ELR (cell line): ENCODE measurements at places on chromosomes 1 and 21.

DNA sequence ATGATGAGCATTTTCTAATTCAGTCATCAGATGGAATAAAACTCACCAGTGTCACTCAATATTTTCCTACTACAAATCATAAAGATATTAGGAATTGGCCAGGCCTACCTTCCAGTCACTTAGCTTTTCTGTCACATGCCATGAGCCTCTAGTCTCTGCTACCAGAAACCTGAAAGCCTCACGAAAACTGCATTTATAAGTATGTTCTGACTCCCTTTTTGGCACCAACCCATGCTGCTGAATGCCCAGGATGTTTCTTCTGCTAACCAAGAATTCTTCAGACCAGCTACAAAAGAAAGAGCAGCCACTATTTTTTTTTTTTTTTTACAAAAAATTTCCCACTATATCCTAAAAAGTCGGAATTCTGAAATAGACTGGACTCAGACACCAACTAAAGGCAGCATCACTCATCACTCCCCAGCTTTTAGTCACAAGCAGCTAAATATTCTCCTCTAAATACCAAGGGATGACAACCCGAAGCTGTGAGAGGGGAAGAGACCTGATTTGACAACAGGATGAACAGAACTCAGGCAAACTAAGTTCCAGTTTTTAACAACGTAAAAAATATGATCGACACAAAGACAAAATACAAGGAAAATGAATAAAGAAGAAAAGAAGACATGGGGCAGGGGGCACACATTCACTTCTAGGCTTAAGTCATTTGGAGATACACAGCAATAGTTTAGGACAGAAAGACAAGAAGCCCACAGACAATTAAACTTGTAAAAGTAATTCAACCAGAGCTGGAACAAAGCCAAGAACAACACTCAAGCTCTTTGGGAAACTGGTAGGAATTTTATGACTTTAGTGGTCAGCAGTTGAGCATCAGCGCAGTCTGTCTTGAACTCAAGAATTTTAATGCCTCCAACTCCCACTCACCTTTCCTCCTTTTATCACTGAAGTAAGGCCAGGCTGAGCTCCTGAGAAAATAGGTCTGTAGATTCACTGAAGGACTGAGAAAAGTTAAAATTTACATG lies 1.7 kb downstream of the DCAF8 start:
- DNase-seq, result peak; percentile 84

- no peak for DNase-seq
These were observed 339.4 kb upstream of the USP24 start for GRCh38 chr1:55554611-55555010.

GRCh38 chr1:54763816-54764132 lies 549 bp downstream of the PARS2 start:
- DNase-seq, result no peak

GRCh38 chr1:201020040-201020591 lies 3.4 kb downstream of the KIF21B start:
- DNase-seq, result no peak

- DNase-seq, result no peak
These were observed 492.0 kb upstream of the RUNX1 start for GRCh38 chr21:35540950-35541638.

DNA sequence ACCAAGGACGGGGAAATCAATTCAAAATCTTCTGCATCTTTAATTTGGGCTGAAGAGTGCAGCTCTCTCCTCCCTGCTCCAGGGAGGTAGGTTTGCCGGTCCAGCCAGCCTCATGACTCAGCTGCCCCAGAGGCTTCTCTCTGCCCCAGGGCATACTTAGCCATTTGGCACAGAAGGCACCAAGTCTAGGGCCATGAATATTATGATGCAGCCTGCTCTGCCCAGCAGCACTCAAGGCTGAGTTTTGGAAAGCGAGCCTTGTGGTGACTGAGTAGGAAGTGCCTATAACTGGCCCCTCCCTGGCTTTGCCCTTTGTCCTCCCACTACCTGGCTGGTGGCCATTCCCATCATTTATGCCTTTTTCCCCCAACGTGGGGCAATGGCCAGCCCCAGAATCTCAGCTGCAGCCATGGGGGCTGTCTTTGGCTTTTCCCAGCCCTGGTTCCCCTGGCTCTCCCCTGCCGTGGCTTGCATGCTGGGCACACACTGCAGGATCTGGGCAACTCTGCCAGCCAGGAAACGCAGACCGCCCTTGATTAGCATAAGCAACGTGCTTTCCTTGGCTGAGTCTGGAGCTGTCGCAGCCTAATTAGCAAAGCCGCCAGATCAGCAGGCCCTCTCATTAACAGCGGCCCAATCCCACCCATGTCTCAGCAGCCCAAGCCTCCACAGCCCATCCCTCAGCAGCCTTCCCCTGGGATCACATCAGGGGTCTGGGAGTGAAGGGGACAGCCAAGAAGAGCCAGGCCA lies 258.6 kb upstream of the TMEM51 start:
- peak; percentile 16 for DNase-seq

GRCh38 chr1:156862997-156863599 lies 2.4 kb downstream of the NTRK1 start:
- DNase-seq, result no peak

DNA sequence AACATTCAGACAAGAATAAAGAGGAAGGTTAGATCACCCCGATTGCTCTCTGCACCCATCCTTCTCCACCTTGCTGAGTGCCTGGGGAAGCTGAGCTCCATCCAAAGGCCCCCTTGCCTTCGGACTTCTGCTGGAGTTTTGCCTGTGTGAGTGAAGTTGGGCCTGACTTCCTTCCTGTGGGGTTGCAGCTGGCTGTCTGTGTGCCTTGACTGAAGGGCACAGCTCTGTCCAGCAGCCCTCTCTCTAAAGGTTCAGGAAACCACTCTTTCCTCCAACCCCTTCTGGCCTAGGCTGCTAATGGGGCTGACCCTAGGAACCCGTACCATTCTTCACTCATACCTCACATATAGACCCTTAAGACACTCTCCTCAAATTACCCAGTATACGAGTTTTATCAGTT lies 173.4 kb upstream of the HMCN1 start:
- no peak for DNase-seq

GRCh38 chr1:88204111-88204510 lies 480.0 kb upstream of the PKN2 start:
- DNase-seq, result no peak

GRCh38 chr1:152728986-152729385 lies 21.0 kb downstream of the LCE4A start:
- DNase-seq, result no peak

DNA sequence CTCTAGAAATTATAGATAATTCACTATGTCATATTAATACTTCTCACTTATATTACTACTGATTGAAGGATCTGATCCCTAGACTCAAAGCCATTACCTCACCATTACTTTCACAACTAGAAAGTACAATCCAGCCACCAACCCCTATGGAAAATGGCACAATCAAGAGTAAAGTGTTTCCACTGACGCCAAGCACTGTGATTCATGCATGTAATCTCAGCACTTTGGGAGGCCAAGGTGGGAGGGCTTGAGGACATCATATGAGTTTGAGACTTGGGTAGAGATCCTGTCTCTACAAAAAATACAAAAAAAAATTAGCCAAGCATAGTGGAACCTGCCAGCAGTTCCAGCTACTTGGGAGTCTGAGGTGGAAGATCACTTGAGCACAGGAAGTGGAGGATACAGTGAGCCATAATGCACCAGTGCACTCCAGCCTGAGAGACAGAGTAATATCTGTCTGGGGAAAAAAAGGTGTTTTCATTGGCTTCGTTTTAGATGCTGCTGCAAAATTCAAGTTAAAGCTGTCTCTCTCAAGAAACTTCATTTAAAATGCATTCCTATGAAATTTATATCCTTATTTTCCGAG lies 126.5 kb downstream of the AKT3 start:
- no peak for DNase-seq

DNA sequence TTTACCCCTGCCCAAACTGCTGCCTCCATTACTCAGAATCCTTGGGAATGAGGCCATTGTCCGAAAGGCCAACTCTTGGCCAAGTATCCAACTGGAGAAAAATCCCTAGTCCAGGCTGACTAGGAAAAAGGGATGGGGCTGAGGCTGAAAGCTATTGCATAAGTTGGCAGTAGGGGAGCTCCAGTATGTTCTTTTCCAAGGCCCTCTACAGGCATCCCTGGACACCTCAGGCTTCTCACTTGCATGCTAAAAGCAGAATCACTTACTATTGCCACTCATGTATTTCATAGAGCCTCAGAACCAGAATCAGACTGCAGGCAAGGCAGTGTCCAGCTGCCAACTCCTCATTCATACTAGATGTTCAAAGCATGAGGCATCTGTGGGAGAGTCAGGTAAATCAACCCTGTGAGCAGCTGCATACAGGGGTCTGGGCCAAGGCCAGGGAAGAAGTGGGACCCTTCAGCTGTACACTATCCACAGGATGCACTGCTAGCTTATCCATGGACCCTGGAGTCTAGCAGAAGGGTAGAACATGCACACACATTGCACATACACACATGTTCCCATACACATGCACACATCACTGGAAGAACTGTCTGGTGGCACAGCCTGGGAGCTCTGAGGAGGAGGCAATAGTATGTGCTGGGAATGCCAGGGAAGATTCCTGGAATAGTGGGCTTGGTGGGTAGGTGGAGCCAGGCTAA lies 195.3 kb downstream of the C1orf94 start:
- DNase-seq, result no peak

DNA sequence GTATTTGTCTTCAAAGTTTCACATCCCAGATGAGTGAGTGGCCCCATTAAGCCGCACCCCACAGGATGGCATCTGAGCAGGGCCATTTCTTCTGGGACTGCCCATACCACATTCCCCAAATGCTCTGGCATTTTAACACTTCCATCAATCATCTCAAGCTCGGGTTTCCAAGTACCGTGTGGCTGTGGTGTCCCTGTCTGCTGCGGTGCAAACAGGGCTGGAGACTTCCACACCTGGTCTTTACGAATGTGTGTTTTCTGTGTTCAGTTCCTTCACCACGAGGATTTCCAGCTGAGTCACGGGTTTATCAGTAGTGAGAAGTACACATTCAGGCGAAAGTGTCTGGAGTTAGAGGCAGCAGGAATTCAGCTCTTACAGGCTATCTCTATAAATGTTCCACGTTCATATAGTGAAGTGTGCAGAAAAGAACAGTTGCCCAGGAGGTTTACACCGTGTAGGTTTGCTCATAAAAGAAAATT lies 195.2 kb downstream of the RHOU start:
- no peak for DNase-seq

- DNase-seq, result no peak
These were observed 86.2 kb downstream of the GRIK3 start for GRCh38 chr1:36948147-36948546.

DNA sequence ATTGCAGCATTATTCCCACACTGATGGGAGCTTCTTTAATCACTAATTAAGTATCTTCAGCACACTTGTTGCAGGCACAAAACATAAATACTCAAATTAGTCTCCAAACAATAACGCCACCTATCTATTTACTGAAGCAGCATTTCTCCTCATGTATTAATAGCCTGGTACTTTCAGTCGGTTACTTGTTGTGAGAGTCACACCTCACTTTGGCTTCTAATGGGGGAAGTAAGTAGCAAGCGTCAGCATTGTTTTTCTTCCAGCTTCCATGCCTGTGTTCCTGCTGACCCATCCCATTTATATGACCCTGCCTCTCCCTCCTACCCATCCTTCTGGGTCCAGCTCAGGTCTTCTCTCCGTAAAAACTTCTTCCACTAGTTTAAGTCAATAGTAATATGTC lies 31.9 kb upstream of the DENND1B start:
- DNase-seq, result no peak

GRCh38 chr1:7620196-7620595 lies 150.9 kb upstream of the VAMP3 start:
- no peak for DNase-seq

- no peak for DNase-seq
These were observed 56.9 kb upstream of the RGS1 start for GRCh38 chr1:192518700-192519099.

GRCh38 chr1:245679821-245680780 lies 525.3 kb downstream of the KIF26B start:
- no peak for DNase-seq

DNA sequence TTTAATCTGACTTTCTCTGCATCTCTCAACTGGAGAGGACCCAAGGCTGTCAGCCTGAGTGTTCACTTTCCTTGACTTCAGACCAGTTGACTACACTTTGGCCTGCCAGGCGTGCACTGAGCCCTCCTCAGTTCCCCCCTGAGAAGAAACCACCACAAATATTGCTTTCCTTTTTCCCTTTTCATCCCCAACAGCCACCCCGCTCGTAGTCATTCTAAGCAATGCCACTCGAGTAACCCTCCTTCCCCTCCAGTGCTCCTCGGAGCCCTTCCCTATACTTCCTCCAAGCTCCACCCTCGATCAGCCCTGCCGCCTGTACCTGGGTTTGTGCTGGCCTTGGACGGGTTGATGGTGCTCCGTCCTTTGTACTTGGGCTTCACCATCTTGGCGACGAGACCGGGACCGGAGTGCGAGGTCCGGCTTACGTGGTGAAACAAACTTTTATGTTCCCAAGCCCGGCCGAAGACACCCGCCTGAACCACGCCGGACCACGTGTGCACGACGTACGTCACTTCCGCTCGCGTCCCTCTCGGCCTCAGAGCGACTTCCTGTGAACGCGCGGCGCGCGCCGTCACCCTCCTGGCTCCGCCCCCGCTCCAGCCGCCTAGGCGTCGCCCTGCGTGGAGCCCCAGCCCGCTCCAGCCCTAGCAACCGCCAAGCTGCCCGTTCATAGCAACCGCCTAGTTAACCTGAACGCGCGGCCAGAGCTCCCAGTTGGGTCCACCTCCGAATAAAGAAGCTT lies at the start of gene GNL2:
TSS of gene GNL2 (minus strand) at position 498 of the 742 bp plus-strand sequence. CDS start at position 383, 115 bp downstream.
- peak; percentile 97 for DNase-seq

- DNase-seq, result no peak
These were observed 3.9 kb downstream of the S100B start for GRCh38 chr21:46600978-46601377.

- DNase-seq, result no peak
These were observed 67.5 kb downstream of the IGSF21 start for GRCh38 chr1:18175051-18175450.

DNA sequence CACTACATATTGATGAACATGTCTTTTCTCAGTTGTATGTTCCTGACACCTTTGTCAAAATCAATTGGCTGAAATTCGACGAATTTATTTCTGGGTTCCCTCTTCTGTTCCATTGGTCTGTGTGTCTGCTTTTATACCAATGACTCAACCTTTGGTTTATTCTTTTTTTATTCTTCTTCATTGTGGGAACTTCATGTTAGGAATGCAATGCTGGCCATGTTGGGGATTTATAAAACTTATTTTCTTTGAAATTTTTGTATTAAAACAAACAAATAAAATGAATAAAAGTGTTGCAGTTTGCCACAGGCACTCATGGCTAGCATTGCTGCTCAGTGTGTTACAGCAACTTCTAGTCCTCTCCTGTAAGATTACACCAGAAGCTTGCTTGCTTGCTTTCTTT lies 287.8 kb downstream of the DUSP10 start:
- DNase-seq, result no peak

DNA sequence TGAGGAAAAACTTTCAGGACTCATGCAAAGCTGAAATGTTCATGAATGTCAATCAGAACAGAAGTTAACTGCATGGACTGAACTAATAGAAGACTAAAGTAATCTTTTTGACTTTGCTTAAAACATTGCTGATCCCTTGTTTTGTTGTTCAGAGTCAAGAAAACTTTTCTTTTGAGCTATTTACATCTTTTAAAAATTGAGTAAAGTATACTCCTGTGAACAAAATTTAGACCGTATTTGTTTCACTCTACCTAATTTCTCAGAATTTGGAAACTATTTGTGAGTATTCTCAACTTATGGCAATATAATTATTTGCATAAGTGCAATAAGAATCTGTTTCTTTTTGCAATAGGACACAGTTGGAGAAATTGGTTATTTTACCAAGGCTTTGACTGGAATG lies 41.1 kb downstream of the INPP5B start:
- no peak for DNase-seq

- DNase-seq, result no peak
These were observed 15.6 kb downstream of the CADM3 start for GRCh38 chr1:159187033-159187432.

- peak; percentile 22 for DNase-seq
These were observed 96.4 kb downstream of the C1orf21 start for GRCh38 chr1:184483101-184483683.
